ENCODE measurements at places on chromosomes 2 and 18.
A peak's percentile ranks its signal among the peaks of the same experiment; 100 is the strongest.

GRCh38 chr2:159094173-159094737 lies 125.8 kb downstream of the TANC1 start:
- no peak for DNase-seq

- no peak for DNase-seq
Measured at GRCh38 chr18:39318462-39318861, 1752.9 kb upstream of the CELF4 start.

DNA sequence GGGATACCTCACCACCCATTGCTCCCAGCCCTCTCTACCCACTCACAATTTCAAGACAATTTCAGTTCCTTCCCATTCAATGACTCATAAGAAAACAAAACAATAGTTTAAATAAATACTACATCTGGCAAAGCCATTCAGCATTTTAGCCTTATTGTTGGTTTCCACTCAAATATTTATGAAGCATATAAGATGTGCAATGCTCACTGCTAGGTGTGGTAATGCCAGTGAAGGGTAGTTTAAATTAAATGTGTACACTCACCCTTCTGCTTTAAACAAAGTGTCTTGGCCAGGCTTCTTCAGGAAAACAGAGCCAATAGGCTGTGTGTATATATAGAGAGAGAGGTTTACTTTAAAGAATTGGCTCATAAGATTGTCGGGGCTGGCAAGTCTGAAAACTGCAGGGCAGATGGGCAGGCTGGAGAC lies 37.0 kb downstream of the INO80C start:
- no peak for DNase-seq

DNA sequence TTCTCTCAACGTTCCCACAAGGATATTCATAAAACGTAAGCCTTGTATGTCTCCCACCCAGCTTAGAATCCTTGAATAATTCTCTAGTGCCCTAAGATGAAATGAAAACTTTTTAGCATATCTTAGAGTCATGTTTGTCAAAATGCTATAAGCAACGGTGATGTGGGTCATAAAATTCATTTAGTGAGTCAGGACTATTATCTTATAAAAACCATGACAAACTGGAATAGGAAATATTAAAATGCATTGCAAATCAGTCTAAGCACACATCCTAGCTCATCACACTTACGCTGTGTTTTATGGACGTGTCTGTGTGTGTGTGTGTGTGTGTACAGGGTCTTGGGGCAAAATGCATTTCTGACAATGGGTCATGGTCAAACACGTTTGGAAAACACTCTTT lies 119.9 kb upstream of the ST6GAL2 start:
- DNase-seq: no peak

- DNase-seq: no peak
Measured at GRCh38 chr2:189008555-189009262, 34.5 kb downstream of the COL3A1 start.

DNA sequence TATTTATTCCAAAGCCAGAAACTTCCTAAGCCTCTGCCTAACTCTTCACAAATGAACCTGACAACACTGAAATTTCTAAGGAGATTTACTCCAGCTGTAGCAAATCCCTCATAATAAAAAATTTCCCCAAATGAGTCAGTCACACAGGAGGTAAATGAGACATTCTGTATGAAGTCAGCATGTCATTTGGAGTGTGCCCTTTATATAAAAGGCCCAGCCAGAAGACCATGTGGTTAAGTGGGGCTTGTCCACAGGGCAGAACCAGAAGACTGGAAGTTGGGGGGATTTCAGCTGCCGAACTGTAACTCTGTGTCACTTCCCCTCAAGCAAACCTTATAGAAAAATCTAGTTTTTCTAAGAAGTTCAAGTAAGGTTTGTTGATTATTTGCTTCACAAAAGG lies 30.2 kb downstream of the NRP2 start:
- DNase-seq: no peak

DNA sequence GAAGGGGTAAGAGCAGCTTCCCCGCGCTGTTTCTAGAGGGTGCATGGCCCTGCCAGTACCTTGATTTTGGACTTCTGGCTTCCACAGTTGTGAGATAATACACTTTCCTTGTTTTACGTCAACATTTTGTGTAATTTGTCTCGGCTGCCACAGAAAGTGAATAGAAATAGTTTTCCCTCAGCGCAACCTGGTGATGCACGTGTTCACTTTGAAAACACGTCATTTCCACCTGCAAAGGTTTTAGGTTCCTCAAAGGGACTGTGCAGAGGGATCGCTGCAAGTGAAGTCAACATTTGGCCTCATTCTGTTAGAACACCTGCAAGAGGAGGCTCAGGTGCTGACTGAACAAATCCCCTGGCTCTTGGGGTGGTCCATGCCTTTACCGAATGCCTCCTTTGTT lies 71.7 kb downstream of the LONRF2 start:
- no peak for DNase-seq

DNA sequence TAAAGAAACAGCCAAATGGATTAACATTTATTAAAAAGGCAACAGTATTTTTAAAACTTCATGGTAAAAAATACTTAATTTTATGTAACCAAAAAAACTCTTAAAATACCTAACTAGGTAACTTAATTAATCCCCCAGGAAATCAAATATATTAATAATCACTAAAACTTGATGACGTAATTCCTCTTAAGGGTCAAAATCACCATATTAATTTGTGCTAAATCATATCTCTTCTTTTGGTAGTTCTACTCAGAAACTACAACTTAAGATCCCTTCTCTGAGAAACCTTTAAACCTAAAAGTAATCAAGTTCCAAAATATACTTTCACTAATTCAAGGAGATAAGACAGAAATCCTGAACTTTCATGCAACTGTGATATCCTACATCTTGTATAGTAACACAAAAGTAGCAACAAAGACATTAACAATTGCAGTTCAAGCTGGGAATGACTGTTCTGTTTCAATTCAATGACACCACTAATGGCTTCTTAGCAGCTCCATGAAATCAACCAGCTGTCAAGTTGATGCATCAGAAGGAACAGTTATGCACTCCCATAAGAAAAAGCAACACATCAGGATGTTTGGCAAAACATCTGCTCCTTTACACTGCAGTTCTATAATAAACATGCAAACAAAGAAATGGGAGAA lies 4.0 kb downstream of the BAZ2B start:
- no peak for DNase-seq

DNA sequence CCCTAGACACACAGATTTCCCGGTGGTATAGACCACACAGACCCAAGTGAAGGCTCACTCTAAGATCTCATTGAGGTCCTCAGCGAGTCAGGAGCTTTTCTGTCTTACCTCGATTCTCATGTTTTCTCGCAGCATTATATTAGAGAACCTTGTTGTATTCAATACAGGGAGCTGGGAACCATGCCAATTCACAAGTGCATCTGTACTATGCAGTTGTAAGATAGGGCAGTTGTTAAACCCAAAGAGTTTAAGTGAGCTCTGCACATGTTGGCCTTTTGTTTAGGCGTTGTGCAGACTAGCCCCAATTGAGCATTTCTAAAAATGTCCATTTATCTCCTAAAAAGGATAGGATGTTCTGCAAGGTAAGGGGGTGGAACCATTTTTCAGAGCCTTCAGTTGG lies 59.6 kb downstream of the FEZ2 start:
- DNase-seq: no peak

DNA sequence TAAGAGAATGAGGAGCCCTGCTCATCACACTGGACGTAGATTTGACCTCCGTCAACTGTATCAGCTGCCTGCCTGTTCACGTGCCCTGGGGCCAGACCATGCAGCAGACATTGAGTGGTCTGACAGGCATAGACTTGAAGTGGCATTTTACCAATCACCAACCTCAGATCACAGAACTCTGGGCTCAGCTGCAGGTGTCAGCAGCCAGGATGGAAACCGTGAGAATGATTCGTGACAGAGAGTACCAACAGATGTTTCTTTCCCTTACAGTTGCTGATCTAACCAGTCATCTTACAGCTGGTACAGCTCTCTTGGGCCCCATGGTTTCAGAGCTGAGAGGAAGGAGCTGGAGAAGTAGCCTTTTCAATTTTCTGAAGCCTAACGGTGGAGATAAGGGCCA lies 148.9 kb downstream of the EN1 start:
- DNase-seq: no peak

GRCh38 chr2:207073412-207073800 lies 92.3 kb downstream of the KLF7 start:
- DNase-seq: no peak

GRCh38 chr2:38601463-38602135 lies 1.1 kb downstream of the HNRNPLL start:
- DNase-seq: no peak

- DNase-seq: no peak
Measured at GRCh38 chr2:105515581-105516415, 116.9 kb upstream of the FHL2 start.

DNA sequence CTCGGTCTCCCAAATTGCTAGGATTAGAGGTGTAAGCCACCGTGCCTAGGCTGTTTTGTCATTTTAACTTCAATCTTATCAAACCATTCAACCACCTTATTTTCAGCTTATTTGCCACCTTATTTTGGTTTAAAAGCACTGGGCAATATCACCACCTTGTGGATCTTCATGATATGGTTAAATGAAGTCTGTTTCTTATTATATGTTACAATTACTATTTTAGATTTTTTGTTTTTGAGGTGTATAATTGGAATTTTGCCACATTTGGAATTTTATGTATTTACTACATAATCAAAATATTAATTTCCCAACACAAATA lies 43.8 kb upstream of the SCN9A start:
- no peak for DNase-seq

- DNase-seq: no peak
Measured at GRCh38 chr2:200101922-200102321, 146.5 kb downstream of the MAIP1 start.

DNA sequence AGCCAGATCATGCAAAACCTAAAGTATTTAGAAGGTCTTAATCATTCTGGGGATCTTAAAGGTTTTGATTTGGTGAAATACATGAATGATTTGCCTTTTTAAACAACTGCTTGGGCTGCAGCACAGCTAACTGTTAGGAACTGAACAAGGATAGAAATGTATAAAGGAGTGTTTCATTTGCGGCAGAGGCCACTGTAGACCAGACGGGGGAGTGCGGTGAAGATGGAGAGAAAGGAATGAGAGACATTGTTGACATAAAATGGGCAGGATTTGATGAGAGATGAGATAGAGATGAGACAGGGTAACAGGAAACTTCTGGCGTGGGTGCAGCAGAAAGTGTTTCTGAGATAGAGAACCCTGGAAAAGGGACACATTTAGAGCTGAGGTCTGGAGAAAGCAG lies 308.1 kb downstream of the TMX3 start:
- no peak for DNase-seq

DNA sequence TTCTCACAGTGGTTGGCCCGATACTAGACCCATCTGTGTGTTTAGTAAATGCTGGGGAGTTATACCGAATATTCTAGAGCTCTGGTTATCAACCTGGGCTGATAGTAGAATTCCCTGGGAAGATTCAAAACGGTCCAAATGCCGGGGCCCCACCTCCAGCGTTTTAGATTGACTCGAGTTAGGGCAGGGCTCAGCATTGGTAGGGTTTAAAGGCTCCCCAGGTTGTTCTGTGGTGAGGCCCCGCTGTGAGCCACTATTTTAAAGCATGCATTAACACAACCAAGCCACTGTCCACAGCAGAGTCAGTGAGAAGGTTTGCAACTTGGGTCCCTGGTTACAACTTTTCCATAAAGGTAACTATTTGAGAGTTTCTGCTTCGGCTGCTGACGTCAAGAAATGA lies 73.6 kb downstream of the DYSF start:
- DNase-seq: no peak

DNA sequence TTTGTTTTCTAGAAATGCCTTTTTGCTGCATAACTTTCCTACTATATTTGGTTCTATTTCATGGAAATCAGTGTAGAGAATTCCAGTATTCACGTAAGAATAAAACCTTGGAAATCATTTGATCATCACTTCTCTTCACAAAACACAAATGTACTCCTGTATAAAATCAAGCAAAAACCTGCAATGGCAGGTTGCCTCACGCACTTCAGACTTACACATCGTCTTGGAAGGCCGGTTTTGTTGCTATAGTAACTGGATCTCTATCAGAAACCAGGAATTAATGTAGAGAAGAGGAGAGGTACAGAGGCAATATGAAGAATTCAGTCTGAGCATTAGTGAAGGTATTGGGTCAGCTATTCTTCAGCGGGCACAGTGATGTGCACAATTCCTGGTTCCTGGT lies 370.7 kb upstream of the CYRIA start:
- no peak for DNase-seq

DNA sequence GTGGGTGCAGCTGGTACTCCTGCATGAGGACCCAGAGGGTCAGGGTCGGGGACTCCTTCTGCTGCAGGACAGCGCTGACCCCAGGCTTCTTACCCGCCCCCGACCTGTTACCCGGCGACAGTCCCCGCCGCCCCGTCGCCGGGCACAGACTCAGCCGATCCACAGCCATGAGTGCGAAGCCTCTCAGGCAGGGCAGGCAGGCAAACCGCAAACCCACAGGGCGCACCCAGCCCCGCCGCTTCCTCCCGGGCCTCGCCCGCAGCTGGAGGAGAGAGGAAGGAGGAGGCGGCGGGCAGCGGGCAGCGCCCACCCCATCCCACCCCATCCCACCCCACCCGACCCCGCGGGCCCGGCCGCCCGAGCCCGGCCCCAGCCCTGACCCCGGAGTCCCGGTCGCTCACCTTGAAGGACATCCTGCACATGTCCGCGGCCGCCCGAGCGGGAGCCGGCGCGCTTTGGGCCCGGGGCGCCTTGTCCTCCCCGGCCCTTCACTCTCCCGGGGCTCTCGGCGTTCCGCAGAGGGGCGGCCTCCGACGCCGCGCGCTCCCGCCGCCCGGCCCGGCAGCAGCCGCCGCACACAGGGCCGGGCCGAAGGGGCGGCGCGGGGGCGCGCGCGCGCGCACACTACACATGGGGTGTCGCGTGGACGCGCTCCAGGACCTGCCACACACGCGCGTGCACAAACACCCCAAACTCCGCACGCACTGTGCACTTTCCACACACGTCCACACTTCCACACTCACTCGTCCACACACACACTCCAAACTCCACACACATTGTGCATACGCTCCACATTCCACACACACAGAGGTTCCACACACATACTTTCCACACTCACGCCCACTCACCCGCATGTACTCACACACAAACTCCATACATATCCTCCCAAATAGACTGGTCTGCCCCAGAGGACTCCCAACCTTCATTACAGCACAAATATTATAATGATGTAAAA lies at the start of gene ANKRD29:
Gene ANKRD29, minus strand, starts transcription at position 603 of the 955 bp plus-strand sequence. Its CDS starts 181 bp downstream, at position 422.
- peak; percentile 24 for DNase-seq

DNA sequence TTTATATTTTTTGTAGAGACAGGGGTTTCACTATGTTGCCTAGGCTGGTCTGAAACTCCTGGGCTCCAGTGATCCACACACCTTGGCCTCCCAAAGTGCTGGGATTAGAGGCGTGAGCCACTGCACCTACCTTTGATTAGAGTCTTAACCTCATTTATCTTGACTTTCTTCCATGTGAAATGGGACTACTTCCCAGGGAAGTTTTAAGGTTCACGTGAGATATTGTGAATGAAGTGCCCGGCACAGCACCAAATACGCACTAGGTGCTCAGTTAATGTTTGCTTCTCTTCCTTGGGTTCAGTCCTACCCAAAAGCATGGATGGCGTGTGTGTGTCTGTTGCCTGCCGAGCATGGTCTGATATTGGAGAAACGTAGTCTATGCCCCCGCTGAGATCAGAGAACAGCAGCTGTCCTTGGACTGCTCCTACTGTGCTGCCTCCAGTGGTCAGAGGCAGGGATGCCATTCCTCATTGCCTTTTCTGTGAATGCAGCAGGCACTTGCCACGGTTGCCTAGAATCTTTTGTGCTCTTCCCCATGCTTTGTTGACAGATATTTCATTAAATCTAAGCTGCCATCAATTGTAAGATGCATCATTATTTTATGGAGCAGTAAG lies 12.3 kb upstream of the TFCP2L1 start:
- DNase-seq: no peak

GRCh38 chr2:208062961-208063360 lies 37.6 kb upstream of the PLEKHM3 start:
- DNase-seq: no peak
